ENCODE measurements at places on chromosomes 12 and 14. TPM values are rescaled to one million over a fixed set of nuclear protein-coding genes. Genes with fewer than 3 reads are reported as not detected.

Gene MYL6B
- polyA plus RNA-seq = 203 TPM

Gene RNASE8
- polyA plus RNA-seq = not detected

Gene PABPN1
- polyA plus RNA-seq = 266 TPM

Gene PLEKHH1
- polyA plus RNA-seq = 1.6 TPM

Gene EML1
- polyA plus RNA-seq = 6.3 TPM

- no peak for DNase-seq
- H3K4me3 ChIP-seq = no peak overlapping the region
- no peaks in the 10 kb centered on the region for H3K4me1 ChIP-seq
Observed at GRCh38 chr12:16563504-16563903, 42.5 kb downstream of the LMO3 start.

DNA sequence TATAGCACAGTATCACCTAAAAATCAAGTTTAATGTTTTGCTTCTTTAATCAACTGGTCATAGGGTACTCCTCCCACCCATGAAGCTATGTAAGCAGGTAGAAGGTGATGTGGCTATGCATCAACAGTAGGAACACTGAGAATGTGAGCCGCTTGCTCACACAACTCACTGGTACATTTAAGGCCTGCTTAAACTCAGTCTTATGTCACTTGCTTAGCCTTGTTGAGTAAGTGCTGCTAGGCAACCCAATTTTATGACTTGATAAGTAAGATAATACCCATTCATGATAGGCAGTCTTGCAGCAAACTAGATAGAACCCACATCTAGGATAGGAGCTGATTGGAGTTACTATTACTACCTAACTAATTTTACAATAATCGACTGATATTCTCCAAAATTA, 70.0 kb upstream of the BMP4 start:
- H3K4me3 ChIP-seq = no peak overlapping the region
- DNase-seq = no peak
- no peak overlapping the region for H3K27ac ChIP-seq
- H3K36me3 ChIP-seq = no peaks in the 10 kb centered on the region

GRCh38 chr12:73308079-73308478, 1035.9 kb downstream of the TRHDE start:
- no peak overlapping the region for H3K4me3 ChIP-seq
- no peaks in the 10 kb centered on the region for H3K4me1 ChIP-seq
- H3K36me3 ChIP-seq = no peaks in the 10 kb centered on the region

DNA sequence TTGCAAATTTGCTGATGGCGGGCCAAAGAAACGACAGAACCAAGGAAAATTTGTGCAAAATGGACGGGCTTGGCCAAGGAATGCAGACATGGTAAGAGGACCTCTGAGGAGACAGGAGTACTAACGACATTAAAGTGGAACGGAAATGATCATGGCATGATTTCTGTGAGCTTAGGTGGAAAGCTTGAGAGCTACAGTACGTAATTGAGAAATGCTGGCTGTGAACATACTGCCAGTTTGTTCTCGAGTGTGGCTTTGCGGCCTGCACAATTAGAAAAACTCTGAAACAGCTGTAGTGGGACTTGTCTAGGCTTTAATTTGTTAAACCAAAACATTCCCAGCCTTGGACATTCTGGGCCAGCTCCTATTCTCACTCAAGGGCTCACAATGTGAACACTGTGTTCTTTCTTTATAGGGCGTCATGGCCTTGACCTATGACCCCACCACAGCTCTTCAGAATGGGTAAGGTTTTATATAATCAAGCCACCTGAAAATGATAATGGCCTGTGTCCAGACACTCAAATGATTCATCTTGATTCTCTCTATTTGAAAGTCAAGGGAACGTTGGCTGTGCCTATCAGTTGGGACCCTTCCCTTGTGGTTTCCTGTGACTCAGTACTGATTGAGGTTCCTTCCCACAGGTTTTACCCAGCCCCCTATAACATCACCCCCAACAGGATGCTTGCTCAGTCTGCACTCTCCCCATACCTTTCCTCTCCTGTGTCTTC, 48.5 kb downstream of the BAZ2A start:
- H3K27ac ChIP-seq = no peak overlapping the region
- 0 out of 2 replicates have a peak, but pooled peaks cover 3% of the 10 kb centered on the region for H3K4me1 ChIP-seq
- H3K4me3 ChIP-seq = no peak overlapping the region
- peaks cover 60% of the 10 kb centered on the region for H3K36me3 ChIP-seq
- H3K27me3 ChIP-seq = no peaks in the 10 kb centered on the region

GRCh38 chr14:102916347-102917055, 6.0 kb upstream of the AMN start:
- H3K27ac ChIP-seq = no peak overlapping the region
- no peaks in the 10 kb centered on the region for H3K36me3 ChIP-seq
- H3K4me3 ChIP-seq = no peak overlapping the region
- DNase-seq = no peak
- H3K27me3 ChIP-seq = no peaks in the 10 kb centered on the region

DNA sequence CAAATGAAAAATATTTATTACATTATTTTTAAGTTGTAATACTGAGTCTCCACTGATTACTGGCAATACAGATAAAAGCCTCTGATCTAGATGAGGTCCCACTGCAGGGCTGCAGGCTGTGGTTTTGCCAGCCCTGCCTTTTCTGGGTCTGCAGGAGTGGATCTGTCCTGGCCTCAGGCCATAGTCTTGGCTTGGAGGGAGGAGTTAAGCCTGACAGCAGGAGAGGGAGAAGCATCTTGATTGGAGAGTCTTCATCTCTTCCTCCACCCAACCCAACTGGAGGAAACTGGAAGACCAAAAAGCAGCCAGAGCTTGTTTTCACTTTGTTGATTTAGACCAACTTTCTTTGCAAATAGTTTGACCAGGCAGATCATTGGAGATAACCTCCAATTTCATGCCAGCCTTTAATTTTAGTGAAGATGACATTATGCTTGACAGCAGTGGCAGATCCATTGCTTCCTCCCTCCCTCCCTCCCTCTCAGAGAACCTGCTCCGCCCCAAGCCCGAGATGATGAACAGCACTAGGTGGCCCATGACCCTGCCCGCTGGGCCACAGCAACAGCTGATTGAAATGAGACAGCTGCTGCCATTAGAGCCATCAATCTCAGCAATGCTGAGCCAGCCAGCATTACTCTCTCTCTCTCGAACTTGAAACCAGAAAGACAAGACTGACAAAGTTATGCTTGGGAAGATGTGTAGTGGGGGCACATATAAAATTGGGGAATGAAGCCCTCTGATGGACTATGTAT, 222.4 kb downstream of the GLT1D1 start:
- no peaks in the 10 kb centered on the region for H3K27me3 ChIP-seq
- H3K4me3 ChIP-seq = no peak overlapping the region
- no peaks in the 10 kb centered on the region for H3K36me3 ChIP-seq

DNA sequence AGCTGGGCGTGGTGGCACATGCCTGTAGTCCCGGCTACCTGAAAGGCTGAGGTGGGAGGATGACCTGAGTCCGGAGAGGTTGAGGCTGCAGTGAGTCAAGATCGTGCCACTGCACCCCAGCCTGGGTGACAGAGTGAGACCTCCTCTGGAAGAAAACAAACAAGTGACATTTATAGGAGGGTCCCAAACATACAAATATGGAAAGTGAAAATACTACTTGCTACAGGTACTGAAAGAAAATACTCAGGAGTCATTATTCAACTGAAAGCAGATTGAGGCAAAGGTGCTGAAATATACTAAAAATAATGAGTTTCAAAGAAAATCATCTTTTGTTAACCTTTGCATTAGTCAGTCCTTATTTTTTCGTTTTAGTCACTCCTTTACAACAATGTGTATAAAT, 53.5 kb downstream of the ETV6 start:
- no peak overlapping the region for H3K4me3 ChIP-seq
- no peak for DNase-seq
- H3K36me3 ChIP-seq = no peaks in the 10 kb centered on the region

GRCh38 chr14:94125659-94126418, 3.6 kb downstream of the IFI27L2 start:
- no peak overlapping the region for H3K4me3 ChIP-seq
- peaks cover 6% of the 10 kb centered on the region for H3K36me3 ChIP-seq
- no peak overlapping the region for H3K27ac ChIP-seq
- no peaks in the 10 kb centered on the region for H3K27me3 ChIP-seq
- peaks cover 7% of the 10 kb centered on the region for H3K4me1 ChIP-seq

- no peaks in the 10 kb centered on the region for H3K36me3 ChIP-seq
- DNase-seq = no peak
- no peak overlapping the region for H3K27ac ChIP-seq
- no peaks in the 10 kb centered on the region for H3K27me3 ChIP-seq
Observed at GRCh38 chr12:62761658-62762057, 173.3 kb downstream of the PPM1H start.

GRCh38 chr12:128794661-128795529, 28.9 kb downstream of the SLC15A4 start:
- H3K27ac ChIP-seq = no peak overlapping the region
- peaks cover 34% of the 10 kb centered on the region for H3K36me3 ChIP-seq
- no peak overlapping the region for H3K4me3 ChIP-seq
- no peak for DNase-seq
- no peaks in the 10 kb centered on the region for H3K4me1 ChIP-seq
